GOT3 (cell line): ENCODE measurements at places on chromosomes 11 and 22.

DNA sequence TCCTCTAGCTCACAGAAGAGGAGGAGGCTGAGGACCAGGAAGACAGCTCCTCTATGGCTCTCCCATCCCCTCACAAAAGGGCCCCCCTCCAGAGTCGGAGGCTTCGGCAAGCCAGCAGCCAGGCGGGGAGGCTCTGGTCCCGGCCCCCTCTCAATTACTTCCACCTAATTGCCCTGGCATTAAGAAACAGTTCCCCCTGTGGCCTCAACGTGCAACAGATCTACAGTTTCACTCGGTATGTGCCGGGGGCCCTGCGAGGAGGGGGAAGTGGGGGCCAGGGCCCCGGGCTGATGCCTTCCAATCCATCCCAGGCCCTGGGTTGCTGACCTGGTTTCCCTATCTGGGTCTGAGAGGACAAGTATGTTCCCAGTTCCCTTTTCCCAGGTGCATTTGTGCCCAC is 7.9 kb downstream of the FOXR1 start:
- no peak for DNase-seq

- no peak for DNase-seq
Observed at GRCh38 chr22:31839986-31840385, 86.2 kb downstream of the DEPDC5 start.

DNA sequence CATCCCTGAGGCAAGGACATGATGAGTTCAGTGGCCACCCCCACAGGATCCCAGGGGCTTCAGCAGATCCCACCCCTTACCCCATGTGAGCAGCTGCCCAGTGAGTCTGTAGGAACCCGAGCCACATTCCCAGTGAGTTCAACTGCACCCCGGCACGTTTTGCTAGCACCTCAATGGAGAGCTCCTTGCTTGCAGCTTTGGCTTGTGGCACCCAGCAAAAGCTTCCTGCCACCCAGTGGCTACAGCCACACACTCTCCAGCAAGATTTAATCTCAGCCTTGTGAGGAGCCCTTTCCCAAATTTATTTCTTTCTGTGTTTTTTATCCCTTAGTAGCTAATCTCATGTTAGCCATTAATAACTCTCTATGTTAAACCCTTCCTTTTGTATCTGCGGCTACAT is 4.0 kb downstream of the SAA1 start:
- DNase-seq: no peak

DNA sequence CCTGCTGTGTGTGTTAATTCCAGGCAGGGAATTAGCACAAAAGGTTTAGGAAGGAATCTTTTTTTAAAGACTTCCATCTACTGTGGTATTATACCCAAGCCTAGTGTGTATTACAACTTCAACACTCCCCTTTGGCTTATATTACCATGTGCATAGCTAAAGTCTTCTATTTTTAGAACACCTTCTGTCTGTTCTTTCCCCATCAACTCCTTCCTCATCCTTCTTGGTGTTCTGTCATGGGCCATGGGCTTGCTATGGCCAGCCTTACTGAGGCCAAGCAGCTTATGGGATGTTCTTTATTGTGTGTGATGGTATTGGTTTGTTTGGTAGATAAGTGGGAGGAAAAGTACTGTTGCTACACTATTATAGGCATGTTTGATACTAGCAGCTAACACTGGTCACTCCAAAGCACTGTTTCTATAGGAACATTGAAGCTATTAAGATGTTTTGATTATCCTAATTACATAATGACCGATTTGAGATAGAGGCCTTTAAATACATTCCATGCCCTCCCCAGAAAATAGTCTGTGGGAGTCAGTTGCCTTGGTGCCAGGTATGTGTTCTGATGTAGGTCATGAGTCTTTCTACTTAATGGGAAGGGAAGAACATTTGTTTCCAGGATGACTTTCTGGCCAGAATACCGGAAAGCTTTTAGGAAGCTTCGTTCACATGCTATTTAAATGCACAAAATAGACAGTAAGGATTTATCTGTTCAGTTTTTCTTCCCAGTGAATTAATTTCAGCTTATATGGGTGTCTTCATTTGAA is 16.5 kb downstream of the MCAM start:
- no peak for DNase-seq

- no peak for DNase-seq
Observed at GRCh38 chr11:112016765-112017376, 8.3 kb upstream of the DLAT start.

- DNase-seq: no peak
Observed at GRCh38 chr11:7596975-7597391, 76.3 kb downstream of the CYB5R2 start.

DNA sequence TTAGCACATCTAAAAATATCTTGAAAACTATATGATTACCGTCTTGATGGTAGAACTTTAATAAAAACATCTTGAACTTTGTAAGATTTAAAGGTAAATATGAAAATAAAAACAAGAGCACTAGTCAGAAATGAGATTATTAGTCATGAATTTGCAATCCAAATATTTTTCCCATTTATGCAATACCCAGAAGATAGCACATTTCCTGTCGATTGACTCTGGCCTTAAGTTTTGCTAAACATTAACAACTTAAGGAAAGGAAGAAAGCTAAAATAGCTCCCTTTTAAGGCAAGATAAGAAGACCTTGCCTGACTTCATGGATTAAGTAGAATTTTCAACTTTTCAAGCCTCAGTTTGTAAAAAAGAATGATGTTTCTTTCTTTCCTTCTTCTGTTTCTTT is 1374.7 kb upstream of the RAG2 start:
- DNase-seq: no peak

DNA sequence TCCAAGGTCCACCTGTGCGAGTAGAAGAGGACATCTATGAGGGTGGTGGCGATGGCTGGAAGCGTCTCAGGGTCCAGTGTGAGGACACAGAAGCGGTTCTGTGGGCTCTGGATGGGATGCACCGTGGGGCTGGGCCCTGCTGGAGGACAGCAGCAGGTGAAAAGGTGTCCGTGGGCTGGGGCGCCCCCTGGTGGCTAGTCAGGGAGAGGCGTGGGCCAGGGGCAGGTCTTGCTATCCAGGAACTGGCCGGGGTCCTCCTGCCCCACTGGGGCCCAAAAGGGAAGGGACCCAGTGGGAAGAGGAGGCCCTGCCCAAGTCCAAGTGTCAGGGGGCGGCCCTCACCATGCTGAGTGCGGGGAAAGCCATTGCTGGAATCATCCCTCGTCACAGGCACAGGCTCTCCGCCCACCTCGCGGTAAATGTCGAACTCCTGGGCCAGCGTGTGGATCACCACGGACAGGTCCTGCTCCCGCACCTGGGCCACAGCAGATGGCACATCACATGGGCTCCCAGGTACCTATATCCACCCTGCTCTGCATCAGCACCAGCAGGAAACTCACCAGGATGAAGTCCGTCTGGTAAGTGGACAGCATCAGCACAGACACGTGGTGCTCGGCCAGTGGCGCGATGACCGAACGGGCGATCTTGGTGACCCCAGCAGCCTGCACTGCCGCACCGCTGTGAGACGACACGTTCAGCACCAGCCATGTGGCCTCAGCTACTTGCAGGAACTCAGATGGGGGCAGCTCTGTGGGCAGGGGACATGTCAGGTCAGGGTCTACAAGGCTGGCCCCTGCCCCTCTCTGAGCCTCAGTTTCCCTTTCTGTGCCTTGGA is 2.3 kb downstream of the CASTOR1 start:
- DNase-seq: no peak

DNA sequence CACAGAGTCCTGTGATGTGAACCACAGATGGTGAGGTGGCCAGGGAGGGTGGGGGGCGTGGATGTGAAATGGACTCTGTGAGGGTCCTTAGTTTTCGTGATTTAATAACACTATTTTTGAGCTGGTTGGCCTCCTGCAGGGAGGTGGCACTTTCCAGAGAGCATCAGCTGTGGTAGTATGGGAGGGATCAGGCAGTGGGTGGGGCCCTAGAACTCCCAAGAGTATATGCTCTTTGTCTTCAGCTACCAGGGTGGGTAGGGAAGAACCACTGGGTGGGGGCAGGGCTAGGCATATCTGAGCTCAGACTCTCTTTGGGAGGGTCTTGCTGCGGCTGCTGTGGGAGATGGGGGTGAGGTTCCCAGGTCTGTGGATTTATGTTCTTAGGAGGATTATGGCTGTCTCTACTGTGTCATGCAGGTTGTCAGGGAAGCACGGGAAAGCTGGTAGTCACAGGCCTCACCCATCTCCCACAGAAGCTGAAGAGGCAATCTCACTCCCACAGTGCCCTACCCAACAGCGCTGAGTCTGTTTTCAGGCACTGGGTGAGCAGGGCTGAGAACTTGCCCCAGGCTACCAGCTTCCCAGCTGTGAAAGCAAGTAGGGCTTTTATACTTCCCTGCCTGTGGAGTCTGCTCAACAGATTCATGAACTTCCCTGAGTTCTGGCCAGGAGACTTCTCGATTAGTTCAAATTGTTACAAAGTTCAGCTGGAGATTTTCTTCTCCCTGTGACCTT is 47.9 kb upstream of the SNX19 start:
- DNase-seq: no peak

DNA sequence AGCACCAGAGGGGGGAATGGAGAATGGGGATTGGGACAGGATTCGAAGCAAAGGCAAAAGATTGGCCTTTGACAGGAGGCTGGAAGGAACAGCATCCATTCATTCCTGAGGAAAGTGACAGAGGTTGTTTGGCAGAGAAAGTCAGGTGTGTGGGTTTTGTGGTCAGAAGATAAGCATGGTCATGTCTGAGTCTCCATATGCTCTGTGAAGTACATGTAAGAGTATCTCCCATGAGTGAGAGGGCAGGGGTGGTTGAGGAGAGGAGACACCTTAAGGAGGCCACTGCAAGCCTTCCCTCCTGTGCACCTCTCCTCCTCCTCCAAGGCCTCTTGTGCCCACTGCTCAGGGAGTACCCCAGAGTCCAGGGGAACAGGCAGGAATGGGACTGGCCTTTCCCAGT is 1.9 kb upstream of the NLRP10 start:
- DNase-seq: no peak

DNA sequence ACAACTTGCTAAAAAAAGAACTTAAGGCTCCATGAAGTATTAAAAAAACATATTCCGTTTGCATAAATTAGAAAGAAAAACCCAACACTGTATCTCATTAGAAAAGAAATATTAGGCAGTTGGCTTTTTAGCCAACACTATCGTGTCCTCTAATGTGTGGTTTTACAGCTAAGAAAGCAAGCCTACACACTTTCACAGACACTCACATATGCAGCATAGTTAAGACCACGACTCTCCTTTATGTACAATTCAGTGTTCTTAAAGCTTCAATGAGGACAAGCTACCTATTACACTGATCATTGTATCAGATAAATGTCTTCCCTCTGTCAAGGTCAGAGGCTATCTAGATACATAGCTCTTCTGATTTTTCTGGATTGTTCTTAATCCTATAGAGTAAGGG is 80.1 kb downstream of the PICALM start:
- no peak for DNase-seq

GRCh38 chr11:3160252-3161031 is 4.7 kb downstream of the OSBPL5 start:
- DNase-seq: no peak

DNA sequence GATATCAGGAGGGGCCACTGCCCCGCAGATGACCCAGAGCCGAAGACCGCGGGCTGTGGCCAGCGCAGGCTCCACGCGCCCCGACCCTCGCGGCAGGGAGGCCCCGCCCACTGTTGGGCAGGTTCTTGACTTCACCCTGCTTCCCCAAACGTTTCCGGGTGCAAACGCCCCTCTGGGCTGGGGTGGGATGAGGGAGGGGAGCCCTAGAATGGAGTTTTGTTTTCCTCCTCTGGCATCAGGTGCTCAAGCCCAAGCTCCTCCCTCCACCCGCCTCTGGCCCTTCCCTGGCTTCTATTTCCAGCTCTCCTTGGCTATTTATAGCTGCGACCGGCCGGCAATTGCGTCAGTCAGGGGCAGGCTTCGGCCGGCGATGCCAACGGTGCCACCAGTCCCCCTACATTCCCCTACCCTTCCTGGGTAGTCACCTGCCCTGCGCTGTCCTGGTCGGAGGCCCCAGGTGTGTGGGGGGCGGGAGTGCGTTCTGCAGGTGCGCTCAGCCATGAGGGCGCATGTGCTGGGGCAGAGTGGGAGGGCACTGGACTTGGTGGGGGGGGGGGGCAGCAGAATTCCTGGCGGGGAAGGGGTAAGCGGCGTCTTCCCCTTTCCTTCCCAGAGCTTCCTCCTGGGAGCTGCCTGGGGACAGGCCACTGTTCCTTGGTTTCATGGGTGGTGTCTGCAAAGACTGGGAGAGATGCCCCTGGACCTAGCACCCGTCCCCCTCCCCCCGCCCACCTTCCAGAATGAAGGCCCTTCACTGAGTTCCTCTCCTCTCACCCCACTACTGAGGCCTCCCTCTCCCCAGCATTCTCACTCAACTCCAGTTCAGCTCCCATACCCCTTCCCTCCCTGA is 23.6 kb downstream of the DUSP8 start:
- no peak for DNase-seq

DNA sequence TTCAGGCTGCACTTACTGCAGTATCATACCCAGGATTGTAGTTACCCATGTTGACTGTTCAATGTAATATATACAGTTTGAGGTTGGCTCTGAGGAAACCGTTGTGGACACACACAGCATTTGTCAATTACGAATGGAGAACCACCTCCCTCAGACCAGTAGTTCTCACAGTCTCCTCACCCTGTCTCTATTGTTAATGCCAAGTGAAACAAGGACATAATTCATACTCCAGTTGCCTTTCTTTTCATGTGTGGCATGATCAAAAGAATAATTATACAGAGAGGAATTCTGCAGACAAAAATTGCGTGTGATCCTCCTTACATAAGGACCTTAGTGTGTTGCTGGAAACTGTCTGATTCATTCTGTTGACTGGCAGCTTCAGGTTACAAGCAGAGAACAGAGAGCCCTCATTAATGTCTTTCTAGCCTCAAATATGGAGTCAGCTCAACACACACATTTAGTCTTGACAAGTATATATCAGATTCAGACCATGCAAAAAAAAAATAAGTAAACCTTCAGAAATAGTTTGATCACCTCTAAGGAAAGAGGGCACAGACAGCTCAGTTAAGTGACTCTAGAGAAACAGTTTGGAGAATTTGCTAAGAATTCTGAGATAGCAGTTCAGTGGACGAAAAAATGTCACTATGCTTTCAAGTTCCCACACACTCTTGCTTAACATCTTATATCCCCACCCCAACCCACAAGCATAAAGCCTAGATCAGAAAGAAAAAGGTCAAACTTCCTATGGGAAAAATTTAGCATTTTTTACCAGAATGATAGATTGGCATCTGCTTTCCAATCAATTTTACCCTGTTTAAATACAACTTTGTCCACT is 96.1 kb downstream of the MAML2 start:
- DNase-seq: no peak

DNA sequence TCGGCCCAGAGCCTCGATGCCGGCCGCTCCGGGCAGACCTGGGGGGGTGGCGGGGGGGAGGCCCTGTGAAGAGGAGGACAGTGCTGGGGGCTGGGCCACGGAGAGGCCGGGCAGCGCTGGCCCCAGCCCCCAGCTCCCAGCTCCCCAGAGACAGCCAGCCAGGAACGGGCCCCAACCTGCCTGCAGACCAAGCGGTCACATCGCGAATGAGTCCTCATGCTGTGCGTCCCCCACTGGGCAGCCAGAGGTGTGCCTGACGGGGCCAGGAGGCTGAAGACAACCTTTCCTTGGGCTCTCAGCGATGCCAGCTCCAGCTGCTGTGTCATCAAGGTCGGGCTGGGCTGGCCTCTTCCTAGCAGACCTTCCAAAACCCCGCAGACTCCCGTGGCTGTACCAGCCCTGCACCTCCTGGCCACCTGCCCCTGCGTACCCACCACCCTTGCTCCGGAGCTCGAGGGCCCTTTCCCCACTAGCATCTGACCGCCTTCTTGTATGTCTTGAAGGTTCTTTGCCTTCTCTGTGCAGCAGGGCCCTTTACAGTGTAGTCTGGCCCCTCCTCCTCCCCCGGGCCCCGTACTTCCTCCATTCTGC is 88.4 kb downstream of the CDKN1C start:
- DNase-seq: no peak
